ENCODE measurements at places on chromosomes 5 and 9.
A peak's percentile ranks its signal among the peaks of the same experiment; 100 is the strongest.

GRCh38 chr9:35856206-35856605 lies 14.0 kb downstream of the OR13J1 start:
- no peak overlapping the region for H3K27ac ChIP-seq
- H3K4me1 ChIP-seq: no peaks in the 10 kb centered on the region
- DNase-seq: no peak
- H3K4me3 ChIP-seq: no peak overlapping the region
- no peaks in the 10 kb centered on the region for H3K27me3 ChIP-seq

DNA sequence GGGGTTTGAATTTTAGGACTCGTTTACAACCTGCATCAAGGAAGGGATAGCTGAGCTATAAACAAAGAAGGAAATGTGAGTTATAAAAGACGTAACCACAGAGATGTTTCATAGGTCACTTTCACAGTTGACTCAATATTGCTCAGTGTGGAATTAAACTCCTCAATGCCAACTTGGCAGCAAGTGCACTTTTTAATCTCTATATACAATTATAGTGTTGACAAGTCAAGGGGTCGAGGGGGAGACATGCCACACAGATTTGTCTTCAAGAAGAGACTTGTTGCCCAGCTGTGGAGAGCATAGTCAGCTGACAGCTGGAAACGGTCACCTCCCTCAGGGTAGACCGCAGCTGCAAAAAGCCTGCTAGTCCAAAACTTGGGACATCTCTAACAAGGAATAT lies 163.4 kb upstream of the DMAC1 start:
- no peak for DNase-seq
- H3K27ac ChIP-seq: no peak overlapping the region

DNA sequence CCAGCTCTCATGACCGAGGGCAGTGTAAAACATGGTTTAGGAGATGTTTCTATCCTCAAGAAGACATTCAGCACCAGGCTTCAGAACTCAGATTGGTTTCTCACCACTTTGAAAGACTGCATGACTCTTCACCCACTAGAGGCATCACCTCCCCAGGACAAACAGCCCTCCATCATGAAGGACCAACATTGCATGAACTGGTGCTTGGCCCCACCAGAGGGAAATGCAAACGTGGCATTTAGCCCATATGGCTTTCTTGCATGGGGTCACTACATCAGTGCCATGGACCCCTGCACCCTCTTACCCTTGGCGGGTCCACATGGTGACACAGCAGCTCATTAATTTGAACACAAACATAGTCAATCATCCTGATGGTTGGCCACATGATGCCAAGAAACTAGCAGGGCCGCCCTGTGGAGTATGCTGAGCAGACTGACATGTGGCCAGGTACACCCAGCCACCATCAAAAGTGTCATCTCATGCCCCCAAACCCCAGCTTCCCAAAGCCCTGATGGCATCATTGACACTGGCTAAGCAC lies 129.5 kb upstream of the FSTL4 start:
- peaks cover 2% of the 10 kb centered on the region for H3K27me3 ChIP-seq
- H3K4me3 ChIP-seq: no peak overlapping the region
- no peaks in the 10 kb centered on the region for H3K36me3 ChIP-seq

- H3K27me3 ChIP-seq: peaks cover 17% of the 10 kb centered on the region
- DNase-seq: no peak
- H3K4me3 ChIP-seq: peak within 1 kb of the TSS; percentile 73
- no peaks in the 10 kb centered on the region for H3K4me1 ChIP-seq
Measured at GRCh38 chr5:141430332-141431113, at the start of gene PCDHGA12. Gene PCDHGA12, plus strand, starts transcription at chr5:141430507. Its CDS starts 253 bp downstream, at chr5:141430760.

DNA sequence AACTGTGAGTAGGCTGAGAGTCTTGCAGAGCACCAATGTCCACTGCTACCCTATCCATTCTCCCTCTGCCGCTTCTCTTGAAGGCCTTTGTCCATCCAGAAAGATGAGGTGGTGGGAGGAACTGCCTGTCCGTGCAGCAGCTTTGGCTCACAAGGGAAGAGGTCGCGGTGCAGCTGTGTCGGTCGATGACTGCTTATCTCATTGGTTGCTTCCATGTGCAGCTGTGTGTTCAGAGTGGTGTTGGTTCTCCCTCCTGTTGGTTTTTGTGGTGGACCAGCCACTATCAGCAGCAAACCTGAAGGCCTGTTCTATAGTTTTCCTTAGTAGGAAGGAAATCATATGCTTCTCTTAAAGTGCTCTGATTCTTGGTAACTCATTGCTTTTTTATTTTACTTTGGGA lies 40.7 kb downstream of the SPTAN1 start:
- DNase-seq: no peak
- no peak overlapping the region for H3K4me3 ChIP-seq
- H3K4me1 ChIP-seq: no peaks in the 10 kb centered on the region
- H3K27me3 ChIP-seq: no peaks in the 10 kb centered on the region
- no peak overlapping the region for H3K27ac ChIP-seq

DNA sequence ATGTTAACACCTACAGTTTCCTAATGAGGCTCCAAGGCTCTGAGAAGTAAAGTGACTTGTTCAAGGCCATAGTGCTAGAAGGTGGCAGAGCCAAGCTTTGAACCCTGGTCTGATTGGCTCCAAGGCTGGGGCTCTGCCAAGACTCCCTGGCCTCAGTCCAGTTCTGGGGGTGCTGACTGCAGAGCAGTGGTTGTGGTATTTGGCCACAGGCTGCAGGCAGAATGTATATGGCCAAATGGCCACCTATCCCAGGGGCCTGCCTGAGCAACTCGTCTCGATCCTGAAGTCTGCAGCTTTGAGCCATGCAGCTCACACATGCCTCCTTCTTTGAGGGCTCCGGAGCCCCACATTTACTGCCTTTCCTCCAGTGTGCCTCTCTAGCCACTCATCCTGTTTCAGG lies 9.7 kb upstream of the NEK6 start:
- no peak for DNase-seq
- no peak overlapping the region for H3K27ac ChIP-seq
- no peaks in the 10 kb centered on the region for H3K36me3 ChIP-seq
- peaks cover 17% of the 10 kb centered on the region for H3K27me3 ChIP-seq

DNA sequence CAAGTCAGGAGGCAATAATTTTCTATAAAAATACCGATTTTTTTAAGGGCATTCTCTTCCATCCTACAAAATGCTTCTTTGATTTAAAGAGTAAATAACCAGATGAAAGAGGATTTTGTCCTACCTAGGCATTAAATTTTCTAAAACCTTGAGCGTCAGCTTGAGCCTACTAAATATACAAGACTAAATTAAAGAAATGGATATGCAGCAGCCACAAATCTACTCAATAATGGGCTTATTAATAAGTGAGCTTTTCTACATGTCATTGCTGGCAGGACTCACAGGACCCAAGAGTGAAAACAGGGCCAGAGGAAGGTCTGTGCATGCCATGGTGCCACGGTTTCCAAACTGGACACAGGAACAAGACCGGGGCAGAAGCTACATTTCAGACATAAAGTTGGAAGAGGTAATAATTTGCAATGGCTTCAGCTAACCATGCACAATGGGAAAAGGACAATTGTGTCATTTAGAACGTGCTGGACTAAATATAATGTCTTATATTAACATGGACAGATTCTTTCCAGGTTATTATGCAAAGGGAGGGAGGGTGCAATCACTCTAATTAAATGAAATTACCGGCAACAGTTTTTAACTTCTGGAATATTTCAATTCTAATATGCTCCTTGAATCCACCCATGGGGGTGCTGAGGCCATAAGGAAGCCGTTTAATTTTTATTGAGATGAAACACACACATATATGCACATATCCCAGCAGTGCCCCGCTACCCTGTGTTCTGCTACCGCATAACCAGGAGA lies 5.2 kb downstream of the WHRN start:
- peaks cover 39% of the 10 kb centered on the region for H3K27me3 ChIP-seq
- H3K4me1 ChIP-seq: peaks cover 8% of the 10 kb centered on the region
- H3K36me3 ChIP-seq: no peaks in the 10 kb centered on the region
- no peak overlapping the region for H3K4me3 ChIP-seq
- no peak for DNase-seq

DNA sequence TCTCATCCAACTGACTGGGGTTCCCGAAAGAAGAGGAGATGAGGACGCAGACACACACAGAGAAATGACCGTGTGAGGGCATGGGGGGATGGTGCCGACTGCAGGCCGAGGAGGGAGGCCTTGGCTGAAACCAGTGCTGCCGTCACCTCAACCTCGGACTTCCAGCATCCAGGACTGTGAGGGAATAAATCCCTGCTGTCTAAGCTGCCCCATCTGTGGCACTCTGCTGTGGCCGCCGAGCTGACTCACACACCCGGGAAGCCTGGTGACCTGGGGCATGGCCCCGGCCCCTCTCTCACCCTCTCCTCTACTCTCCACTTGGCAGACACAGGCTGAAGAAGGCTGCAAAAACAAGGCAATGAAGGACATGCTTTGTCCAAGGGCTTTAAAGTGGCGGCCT lies 4.4 kb upstream of the COL5A1 start:
- no peak overlapping the region for H3K27ac ChIP-seq
- no peaks in the 10 kb centered on the region for H3K4me1 ChIP-seq
- DNase-seq: no peak
- H3K36me3 ChIP-seq: no peaks in the 10 kb centered on the region
- H3K27me3 ChIP-seq: peaks cover 12% of the 10 kb centered on the region

GRCh38 chr9:117696154-117696553 lies 8.0 kb upstream of the TLR4 start:
- H3K27me3 ChIP-seq: no peaks in the 10 kb centered on the region
- H3K4me1 ChIP-seq: no peaks in the 10 kb centered on the region
- H3K36me3 ChIP-seq: no peaks in the 10 kb centered on the region
- DNase-seq: no peak
- no peak overlapping the region for H3K27ac ChIP-seq

- no peaks in the 10 kb centered on the region for H3K27me3 ChIP-seq
- H3K27ac ChIP-seq: no peak overlapping the region
- H3K4me1 ChIP-seq: peaks cover 28% of the 10 kb centered on the region
- DNase-seq: no peak
- H3K36me3 ChIP-seq: peaks cover 59% of the 10 kb centered on the region
- H3K4me3 ChIP-seq: no peak overlapping the region
Measured at GRCh38 chr5:157324237-157324636, 58.3 kb downstream of the CYFIP2 start.

GRCh38 chr5:41686767-41687166 lies 176.4 kb upstream of the PLCXD3 start:
- no peak overlapping the region for H3K27ac ChIP-seq
- H3K4me3 ChIP-seq: no peak overlapping the region
- no peaks in the 10 kb centered on the region for H3K36me3 ChIP-seq

DNA sequence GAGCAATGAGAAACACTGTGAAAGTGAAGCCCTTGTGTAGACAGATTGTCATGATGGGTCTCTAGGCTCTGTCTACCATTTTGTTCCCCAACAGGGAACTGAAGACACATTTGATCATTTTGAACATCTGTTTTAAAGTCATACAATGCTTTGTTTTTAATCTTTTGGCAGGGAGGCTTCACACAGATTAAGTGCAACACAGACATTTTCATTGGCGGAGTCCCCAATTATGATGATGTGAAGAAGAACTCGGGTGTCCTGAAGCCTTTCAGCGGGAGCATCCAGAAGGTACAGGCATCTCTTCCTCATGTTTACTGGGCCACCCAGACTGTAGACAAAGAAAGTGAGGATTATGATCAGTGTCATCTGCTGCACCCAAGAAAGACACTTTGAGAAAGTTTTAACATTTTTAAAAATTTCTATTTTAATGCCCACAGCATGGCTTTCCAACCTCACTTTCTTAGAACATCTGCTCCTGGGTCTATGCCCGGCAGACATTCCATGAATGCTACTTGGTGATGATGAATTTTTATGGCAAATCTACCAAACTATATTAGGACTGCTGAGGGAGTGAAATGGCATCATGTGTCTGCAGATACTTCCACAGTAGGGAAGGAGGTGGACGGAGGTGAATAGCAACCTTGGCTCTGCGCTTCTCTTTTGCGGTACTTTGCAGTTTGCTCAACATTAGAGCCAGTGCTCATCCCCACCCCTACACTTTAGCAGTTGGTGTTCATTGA lies 121.3 kb downstream of the LIFR start:
- H3K36me3 ChIP-seq: no peaks in the 10 kb centered on the region
- H3K27ac ChIP-seq: no peak overlapping the region
- H3K27me3 ChIP-seq: peaks cover 33% of the 10 kb centered on the region

DNA sequence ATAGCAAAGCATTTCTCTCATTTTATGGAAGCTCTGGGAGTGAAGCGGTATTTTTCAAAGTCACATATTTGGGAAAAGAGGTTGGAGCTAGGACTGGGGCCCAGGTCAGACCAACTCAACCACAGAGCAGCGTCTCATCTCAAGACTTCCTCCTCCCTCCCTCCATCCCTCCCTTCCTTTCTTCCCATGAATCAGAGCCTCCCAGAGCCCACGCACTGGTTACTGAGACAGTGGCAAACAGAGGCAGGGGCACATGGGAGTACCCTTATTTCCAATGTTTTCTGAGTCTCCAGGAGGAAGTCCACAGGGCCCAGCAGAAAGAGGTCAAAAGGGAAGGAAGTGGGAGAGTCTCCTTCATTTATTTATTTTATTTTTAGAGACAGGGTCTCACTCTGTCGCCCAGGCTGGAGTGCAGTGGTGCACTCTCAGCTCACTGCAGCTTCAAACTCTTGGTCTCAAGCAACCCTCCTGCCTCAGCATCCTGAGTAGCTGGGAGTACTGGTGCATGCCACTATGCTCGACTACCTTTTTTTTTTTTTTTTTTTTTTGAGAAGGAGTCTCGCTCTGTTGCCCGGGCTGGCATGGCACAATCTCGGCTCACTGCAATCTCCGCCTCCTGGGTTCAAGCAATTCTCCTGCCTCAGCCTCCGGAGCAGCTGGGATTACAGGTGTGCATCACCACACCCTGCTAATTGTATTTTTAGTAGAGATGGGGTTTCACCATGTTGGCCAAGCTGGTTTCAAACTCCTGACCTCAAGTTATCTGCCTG lies 52.5 kb upstream of the CDKN2AIPNL start:
- H3K4me1 ChIP-seq: peaks cover 17% of the 10 kb centered on the region
- no peak overlapping the region for H3K4me3 ChIP-seq
- H3K36me3 ChIP-seq: no peaks in the 10 kb centered on the region
- DNase-seq: no peak

All from activated T-helper 1 cell treated with anti-CD3 and anti-CD28 coated beads, Interleukin-12 subunit alpha, Interleukin-12 subunit beta, Interleukin-2, Interleukin-4 antibody, amounts not matched to agents 30 ng/mL and 10 ng/mL and 1 ng/mL, durations not matched to agents 14 hours and 24 hours and 36 hours (primary cell).